ENCODE measurements at places on chromosomes 1 and 21.
A peak's percentile ranks its signal among the peaks of the same experiment; 100 is the strongest.

GRCh38 chr1:59316497-59317128, 19.7 kb downstream of the FGGY start:
- peak; percentile 15 for DNase-seq

GRCh38 chr1:114455102-114455785, 55.8 kb downstream of the TRIM33 start:
- peak; percentile 72 for DNase-seq

- no peak for DNase-seq
These were observed 61.9 kb upstream of the ZNF281 start for GRCh38 chr1:200471739-200472138.

GRCh38 chr1:148161053-148161901, 9.2 kb upstream of the NBPF11 start:
- no peak for DNase-seq

GRCh38 chr1:23159963-23160877, 8.4 kb downstream of the LUZP1 start:
- DNase-seq, result no peak

GRCh38 chr21:39175154-39175553, 8.1 kb downstream of the PSMG1 start:
- DNase-seq, result peak; percentile 42

DNA sequence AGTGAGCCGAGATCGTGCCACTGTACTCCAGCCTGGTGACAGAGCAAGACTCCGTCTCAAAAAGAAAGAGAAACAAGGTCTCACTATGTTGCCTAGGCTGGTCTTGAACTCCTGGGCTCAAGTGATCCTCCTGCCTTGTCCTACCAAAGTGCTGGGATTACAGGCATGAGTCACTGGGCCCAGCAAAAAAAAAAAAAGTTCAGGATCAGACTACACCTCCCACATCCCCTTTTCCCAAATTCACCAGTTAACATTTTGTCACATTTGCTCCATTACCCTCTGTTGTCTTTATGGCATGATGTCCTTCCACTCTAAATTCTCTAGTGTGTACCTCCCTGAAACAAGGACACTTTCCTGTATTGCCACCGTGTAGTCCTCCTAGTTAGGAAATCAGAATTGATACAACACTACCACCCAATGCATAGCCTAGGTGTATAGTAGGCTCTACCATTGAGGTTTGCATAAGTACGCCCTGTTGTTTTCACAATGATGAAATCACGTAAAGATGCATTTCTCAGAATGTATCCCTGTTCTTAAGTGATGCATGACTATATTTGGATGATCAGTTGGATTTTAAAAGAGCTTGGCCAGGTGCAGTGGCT, 10.7 kb downstream of the SPEN start:
- no peak for DNase-seq

DNA sequence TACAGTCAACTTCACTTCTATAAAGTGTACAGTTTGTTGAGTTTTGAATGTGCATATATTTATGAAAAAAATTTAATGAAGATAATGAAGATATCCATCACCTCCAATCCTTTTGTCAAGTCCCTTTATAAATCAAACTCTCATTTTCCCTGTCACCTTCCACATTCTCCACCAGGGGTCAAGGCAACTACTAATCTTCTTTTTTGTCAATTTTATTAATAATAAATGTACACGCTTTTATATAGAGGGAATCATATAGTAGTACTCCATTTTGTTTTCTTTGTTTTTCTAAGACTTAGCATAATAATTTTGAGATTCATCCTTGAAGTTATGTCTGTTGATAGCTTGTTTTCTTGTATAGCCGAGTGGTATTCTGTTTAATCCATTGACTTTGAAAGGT, 1594.2 kb upstream of the PRMT6 start:
- no peak for DNase-seq

DNA sequence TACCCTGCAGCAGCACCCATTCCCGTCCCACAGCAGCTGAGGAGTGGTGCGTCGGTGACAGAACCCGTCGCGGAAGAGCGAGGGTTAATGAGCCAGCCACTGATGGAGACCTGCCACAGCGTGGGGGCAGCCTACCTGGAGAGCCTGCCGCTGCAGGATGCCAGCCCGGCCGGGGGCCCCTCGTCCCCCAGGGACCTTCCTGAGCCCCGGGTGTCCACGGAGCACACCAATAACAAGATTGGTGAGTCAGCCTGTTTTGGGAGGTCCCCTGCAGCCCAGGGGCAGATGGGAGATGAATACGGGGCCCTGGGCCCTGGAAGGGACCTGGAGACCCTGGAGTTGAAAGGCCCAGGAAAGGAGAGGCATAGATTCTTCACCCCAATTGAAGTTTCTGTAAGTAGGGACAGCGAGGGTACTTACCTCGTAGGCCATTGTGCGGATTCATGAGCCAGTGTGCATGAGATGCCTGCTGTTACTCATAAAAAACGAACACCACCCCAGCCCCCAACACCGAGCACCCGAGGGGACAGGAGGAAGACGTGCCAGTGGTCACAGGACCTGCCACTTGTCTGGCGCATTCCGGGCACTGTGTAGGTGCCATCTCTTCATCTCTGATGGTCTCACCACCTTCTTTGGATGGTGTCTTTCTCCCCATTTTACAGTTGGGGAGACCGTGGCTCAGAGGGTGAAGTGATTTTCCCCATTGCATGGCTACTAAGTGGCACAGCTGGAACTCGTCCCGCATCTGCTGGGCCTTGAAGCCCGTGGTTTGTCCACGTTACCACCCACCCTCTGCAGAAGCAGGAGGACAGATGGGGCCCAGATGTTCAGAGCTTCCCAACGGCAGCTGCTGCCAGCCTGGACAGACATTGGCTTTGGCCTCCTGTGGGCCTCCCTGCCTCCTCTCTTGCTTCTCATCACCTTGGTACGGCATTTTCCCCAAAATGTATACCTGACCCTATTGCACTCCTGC, 28.3 kb upstream of the TNFRSF1B start:
- no peak for DNase-seq

- DNase-seq, result peak; percentile 62
These were observed 79.7 kb downstream of the NGF start for GRCh38 chr1:115258302-115258866.

DNA sequence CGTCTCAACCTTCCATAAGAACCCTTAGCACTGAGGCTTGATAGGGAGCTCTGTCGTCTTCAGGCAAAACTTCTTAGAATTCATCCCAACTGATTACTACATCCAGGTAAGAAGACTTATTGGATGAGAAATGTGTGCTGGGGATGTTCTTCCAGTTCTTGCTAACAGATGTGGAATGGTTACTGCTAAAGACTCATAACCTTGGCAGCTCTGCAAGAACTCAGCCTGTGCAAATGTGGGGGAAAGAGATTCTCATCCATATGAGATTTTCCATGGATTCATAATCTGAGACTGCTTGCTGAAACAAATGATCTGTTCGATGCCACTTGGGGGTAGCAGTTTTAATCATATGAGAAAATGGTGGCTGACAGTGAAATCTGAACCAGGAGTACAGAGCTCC, 48.2 kb downstream of the NTPCR start:
- no peak for DNase-seq

DNA sequence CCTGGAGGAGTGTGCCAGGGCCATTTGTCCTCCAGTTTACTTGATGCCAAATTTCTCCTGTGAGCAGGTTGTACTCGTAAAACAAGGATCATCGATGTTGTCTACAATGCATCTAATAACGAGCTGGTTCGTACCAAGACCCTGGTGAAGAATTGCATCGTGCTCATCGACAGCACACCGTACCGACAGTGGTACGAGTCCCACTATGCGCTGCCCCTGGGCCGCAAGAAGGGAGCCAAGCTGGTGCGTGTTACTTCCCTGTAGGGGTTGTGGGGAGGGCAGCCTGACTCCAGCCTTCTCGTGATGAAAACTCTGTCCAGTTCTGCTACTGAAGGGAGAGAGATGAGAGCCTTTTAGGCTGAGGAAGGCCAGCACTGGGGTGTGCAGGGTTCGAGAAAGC, 2.2 kb downstream of the RPS8 start:
- DNase-seq, result no peak

DNA sequence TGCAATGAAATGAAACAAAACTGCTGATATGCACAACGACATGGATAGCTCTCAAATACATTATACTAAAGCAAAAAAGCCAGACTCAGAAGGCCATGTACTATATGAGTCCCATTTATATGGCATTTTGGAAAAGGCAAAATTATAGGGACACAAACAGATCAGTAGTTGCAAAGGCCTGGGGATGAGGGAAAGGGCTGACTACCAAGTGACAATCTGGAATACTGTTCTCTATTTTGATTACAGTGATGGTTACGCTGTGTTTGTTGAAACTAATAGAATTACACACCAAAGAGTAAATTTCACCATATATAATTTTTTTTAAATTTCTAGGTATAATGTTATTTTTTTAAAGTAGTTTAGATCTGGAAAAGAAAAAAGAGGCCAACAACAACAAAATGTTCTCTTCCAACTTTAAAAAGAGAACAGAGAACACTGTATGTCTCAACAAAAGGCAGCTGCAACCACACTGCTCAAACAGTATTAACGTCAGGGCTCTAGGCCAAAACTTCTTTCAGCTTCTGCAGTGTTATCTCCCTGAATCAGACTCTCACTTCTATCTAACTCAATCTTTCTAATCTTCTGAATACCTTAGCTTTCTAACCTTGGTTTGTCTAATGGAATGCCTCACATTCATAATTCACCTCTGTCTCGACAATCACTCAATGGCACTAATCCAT, 75.8 kb downstream of the FOXJ3 start:
- DNase-seq, result peak; percentile 57

Data from HCEC 1CT (cell line).